ENCODE measurements at places on chromosomes 1 and 21.

DNA sequence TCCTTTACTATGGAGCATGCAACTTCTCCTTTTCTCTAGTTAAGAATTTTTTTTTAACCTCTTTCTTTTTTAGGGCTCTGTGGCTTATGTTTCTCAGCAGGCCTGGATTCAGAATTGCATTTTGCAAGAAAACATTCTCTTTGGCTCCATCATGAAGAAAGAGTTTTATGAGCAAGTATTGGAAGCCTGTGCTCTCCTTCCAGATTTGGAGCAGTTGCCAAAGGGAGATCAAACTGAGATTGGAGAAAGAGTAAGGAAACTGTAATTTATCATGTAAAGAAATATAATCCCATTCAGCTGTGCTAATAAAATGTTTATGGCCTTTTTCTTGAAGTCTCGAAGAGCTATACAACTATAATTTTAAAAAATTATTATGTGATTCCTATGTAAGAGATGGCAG, 70.1 kb downstream of the HSPA13 start:
- DNase-seq: no peak

DNA sequence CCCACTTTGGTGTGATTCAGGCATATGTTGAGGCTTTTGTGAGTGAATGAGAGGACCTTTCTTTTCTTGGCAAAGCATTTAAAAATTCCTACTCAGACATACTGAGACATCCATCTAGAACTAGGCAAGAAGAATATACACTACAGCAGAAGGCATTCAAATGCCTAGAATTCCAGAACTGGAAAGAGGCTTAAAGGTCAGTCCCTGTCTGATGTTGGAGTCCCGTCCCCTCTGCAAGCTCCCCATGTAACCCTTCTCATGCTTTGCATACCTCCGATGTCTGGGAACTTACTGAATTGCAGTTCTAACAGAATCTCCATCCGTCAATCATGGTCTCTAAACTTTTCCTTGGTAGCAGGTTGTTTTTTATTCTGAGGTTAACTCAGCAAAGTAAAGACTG, 152.9 kb downstream of the ATP6V1G3 start:
- no peak for DNase-seq

DNA sequence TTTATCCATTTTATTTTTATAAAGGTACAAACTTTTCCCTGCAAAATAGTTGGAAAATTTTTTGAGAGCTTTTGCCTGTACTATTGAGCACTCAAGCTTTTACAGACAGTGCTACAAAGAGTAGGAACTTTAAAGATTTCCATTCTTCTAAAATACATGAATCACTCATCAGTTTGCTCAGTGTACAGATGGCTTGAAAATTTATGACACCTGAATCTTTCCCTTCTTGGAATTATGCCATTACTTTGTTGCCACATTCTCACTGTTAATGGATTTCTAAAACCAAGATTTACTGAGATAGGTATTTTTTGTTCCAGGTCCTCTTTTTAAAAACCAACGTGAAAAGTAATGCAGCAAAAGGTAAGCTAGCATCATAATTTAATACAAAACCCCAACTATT, 76.0 kb downstream of the GPATCH2 start:
- DNase-seq: no peak

- no peak for DNase-seq
These were observed 78.9 kb downstream of the KCNJ6 start for GRCh38 chr21:37837381-37837780.

GRCh38 chr1:221911714-221912113, 169.8 kb upstream of the DUSP10 start:
- no peak for DNase-seq

GRCh38 chr1:54973205-54973921, 7.1 kb upstream of the TMEM61 start:
- DNase-seq: peak; percentile 22

DNA sequence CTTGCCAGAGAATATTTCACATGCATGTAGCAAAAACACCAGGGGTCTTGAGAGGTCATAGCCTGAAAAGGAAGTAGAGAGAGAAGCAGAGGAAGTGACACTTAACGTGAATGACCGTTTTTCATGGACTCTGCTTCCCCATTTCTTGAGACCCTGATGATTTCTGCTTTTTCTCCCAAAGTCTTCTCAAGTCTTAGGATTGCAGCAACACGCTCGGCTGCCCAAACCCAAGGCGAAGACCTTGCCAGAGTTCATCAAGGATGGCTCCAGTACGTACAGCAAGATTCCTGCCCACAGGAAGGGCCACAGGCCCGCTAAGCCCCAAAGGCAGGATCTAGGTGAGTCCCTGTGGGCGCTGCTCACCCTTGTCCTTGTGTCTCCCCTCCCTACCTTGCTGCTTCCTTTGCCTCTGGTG, 12.8 kb downstream of the THEMIS2 start:
- DNase-seq: no peak

DNA sequence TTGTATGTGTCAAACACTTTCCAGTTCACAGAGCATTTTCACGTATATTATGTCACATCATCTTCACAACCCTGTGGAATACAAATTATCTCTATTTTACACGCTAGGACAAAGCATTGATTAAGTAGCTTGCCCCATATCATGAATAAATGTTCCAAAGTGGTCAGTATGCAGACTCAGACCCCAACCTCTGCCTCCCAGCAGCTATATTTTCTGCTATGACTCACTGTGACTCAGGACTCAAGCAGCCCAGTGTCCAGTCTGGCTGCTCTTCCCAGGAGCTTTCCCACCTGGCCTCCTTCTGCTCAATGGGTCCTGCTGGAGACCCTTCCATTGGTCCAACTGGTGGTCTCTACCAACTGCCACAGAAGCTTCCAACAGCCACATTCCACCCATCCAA, 56.0 kb upstream of the RAP1A start:
- DNase-seq: no peak

DNA sequence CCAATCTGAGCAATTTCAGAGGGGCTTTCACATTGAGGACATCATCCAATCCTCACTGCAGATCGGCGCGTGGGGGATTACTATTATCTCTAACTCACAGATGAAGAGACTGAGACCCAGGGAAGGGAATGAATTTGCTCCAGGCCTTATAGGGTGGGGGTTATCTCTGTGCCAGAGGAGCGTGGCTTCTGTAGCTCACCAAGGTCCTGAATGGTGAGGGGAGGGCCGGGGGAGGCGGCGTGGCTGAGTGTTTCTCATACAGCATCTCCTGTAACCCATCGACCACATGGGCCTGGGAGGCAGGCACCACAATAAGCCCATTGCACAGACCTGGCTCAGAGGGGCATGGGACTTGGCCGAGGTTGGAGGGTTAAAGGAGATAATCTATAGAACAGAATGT, 143.0 kb upstream of the KLHDC7A start:
- DNase-seq: no peak

DNA sequence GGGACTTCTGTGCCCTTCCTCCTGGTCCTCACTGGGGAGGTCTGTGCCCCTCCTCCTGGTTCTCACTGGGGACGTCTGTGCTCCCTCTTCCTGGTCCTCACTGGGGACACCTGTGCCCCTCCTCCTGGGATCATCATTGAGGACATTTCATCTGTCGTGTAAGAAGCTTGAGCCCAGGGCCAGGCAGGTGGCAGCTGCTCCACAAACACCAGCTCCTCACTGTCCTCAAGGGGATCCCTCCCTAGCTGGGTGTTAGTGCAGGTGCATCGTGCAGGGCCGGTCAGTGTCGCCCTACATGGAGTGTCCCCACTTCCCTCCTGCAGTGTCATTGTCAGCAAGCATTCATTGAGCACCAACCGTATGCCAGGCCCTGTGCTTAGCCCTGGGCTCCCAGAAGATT, 312.7 kb downstream of the PTPRU start:
- no peak for DNase-seq

- no peak for DNase-seq
These were observed 36.7 kb downstream of the DNASE2B start for GRCh38 chr1:84434801-84435549.

GRCh38 chr1:27609618-27610240, 5.8 kb upstream of the AHDC1 start:
- DNase-seq: no peak

DNA sequence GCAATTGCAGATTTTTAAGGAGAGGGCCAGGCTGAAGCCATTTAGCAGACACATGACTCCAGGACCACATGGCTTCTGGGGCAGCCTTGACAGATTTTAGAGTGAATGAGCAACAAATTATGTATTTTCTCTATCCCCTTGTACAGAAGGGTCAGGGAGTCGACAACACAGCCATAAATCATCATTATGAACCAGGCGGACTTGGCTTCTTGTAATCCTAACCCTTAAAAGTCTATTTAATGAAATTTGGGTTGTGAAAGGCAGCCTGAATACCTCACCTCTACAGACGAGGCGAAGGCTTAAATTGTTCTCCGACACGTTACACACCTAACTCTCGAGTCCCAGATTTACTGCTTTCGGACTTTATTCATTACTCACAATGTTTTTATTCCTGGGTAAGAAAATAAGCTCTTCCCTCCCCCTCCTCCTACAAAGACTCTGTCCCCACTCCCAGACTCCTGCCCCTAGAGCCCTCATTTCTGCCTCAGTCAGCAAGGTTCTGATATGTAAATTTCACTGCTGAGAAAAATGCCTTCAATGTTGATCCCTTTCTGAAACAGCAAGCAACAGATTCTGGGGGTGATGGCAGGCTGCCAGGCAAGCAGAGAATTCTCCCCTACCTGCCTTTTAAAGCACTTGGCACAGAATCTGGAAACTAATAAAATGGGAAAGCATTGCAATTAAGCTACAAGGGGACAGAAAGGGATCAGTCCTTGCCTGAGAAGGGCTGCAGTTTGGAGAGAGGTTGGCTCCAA, 51.6 kb downstream of the PLPP3 start:
- DNase-seq: peak; percentile 54

DNA sequence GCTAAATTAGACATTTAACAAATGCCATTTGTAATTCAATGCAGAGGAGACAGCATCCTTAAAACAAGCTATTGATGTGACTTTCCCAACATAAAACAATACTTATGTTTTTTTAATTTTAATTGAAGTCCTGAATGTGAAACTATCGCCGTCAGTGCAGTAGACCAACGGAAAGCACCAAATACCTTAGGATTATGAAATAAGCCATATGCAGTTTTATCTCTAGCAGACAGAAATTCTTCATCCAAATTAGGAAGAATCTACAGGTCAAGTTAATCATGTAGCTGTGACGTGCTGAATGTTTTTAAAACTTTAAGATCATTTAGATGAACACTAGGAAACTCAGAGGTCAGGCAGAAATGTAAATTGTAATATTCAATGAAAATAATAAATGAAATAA, 714 bp upstream of the ST6GALNAC5 start:
- DNase-seq: no peak

DNA sequence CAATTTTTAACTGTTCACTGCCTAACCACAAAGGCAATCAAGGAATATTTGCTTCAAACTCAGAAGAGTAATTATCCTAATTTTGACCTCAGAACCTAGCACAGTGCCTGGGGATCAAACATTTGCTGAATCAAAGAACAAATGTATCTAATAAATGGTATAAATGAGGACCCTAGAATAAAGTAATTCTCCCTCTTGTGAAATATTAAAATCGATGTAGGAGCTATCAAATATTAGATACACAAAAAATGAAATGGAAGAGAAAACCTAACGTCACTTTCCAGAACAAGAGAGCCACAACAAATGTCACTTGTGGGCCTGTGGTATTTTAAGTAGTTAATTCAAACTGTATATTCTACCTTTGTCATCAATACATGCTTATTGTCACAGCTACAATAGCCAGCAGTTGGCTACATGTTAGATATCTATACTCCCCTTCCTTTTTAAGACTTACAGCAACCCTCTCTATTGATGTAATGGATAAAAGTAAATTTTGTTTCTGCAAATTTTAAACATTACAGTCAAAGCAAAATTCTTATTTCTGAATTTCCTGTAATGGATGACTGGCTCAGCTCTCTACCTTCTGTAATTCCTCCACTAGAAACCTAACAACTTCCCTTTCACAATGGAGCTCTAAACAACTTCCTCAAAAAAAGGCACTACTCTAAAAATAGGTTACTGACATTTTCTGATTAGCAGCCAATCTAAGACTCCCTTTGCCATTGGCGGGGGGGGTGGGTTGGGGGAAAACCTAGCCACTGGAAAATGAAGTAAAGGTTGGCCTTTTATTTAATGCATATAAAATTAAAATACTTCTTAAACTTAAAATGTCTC, 37.6 kb downstream of the PUM1 start:
- no peak for DNase-seq

- no peak for DNase-seq
These were observed 488.4 kb downstream of the SETD4 start for GRCh38 chr21:35571910-35572309.

GRCh38 chr1:196114193-196114592, 494.0 kb downstream of the KCNT2 start:
- DNase-seq: no peak

GRCh38 chr1:21852282-21853130, 40.4 kb downstream of the LDLRAD2 start:
- DNase-seq: no peak

DNA sequence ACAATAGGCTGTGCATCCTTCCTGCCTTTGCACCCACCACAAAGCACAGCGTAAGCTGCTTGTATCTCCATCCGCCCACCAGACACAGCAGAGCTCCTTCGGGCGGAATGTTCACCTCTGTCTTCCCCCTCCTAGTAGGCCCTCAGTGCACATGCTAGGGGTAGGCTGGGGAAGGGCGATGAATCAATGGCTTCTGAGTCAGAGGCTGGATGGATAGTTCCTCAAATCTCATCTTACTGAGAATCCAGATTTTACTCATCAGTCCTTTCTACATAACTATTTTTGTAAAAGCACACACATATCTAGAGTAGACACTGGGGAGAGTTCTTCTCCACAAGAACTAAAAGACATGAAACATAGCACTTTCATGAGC, 73.8 kb downstream of the BCAR3 start:
- DNase-seq: no peak

- DNase-seq: no peak
These were observed at the start of gene UBE2Q1 for GRCh38 chr1:154557939-154558719. UBE2Q1 (minus strand) TSS chr1:154558662; CDS start chr1:154558553, 109 bp downstream.

GRCh38 chr1:221161571-221162041, 282.4 kb downstream of the HLX start:
- DNase-seq: no peak

- DNase-seq: no peak
These were observed 26.0 kb upstream of the KCNA3 start for GRCh38 chr1:110700767-110701166.

GRCh38 chr1:30315185-30315960, 408.0 kb downstream of the MATN1 start:
- no peak for DNase-seq

DNA sequence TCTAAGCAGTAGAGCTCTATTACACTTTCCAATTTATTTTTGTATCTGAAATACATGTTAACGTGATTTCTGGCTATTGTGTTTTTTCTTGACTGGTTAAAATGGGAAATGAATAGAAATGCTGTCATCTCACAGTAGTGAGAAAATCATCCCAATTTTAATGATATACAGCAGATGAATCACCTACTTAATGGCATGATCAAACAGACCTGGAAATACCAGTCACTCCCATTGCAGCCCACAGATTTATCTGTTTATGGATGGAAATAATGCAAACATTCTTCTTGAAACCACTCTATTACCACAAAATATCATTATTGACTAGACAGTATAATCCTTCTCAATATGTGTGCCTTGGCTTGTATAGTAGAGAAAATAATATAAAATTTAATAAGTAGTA, 497.8 kb upstream of the ADAMTS5 start:
- no peak for DNase-seq

GRCh38 chr1:10613340-10613739, 138.6 kb downstream of the PEX14 start:
- DNase-seq: no peak

All from skin of body (tissue), 3 donors.